ENCODE measurements at places on chromosomes 1 and 21. TPM values are rescaled to one million over a fixed set of nuclear protein-coding genes. Genes with fewer than 3 reads are reported as not detected.
A peak's percentile ranks its signal among the peaks of the same experiment; 100 is the strongest.

DNA sequence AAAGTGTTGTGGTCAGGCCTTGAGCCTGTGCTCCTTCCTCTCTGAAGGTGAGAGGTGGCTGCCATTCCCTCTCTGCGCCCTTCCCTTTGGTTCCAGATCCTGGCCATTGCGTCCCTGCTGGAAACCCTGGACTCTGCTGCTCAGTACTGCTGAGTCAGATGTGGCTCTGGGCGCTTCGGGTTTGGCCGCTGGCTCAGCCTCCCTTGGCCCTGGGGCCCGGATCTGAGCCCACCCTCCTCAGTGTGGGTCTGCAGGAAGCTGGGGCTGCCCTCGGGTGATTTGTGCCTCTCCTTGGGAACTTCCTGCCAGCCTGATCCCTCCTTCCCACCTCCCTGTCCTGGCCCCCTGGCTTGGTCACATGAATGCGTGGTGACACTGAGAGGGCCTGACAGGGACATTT, 32.2 kb downstream of the QSOX1 start:
- DNase-seq = no peak

- peak; percentile 37 for DNase-seq
These were observed 39.4 kb upstream of the SPOCD1 start for GRCh38 chr1:31855038-31855845.

DNA sequence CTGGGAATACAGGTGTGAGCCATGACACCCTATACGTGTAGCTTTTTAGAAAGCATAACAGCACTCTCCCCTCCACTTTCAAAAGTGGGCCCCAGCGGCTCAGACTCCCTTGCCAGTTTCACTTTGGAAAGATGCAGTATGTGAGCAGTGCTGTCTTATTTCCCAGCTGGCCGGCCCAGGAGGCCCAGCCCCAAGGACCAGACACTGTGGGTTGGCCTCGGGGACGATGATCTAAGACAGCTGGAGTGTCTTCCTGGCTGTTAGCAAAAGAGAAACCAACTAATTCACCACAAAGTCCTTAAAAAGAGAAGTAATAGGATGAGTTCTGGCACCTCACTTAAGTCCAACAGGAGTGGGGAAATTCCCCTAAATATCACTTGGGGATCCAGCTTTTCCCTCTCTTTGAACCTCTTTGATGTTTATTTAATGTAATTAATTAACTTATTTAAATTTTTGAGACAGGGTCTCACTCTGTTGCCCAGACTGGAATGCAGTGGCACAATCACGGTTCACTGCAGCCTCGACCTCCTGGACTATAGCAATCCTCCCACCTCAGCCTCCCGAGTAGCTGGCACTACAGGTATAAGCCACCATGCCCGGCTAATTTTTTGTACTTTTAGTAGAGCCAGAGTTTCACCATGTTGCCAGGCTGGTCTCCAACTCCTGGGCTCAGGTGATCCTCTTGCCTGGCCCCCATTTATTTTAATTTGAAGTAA, 17.6 kb upstream of the CLIC4 start:
- peak; percentile 94 for DNase-seq

Gene ADPRS
- 37.8 TPM for total RNA-seq

Gene GPR25
- not detected for total RNA-seq

Measured in sigmoid colon (tissue), 7 donors.